ENCODE measurements at places on chromosomes 2 and 18.

DNA sequence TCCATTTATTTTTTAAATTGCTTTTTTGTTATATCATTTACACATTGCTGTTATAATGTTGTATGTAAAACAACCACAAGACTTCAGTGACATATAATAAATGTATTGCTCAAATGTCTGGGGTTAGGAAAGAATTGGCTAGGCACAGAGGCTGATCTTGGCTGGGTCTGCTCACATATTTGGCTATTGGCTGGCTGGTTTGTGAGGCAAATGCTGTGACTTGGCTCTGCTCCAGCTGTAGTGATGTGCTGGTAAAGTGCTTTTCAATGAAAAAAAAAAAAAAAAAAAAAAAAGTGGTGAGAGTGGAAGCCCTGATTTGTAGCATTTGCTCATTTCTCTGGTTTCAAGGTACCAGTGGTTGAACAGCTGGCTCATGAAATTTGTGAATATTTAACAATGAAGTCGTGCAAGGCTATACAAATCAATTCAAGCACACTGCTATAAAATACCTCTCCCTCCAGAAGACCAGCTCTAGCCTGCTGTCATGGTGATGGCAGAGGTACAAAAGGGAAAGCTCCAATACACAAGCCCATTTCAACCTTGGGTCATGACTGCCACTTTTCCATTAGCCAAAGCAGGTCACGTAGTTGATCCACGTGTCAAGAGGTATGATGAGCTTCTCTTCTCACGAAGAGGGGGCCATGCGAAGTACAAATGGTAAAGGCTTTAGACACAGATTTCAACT lies 43.7 kb upstream of the RIT2 start:
- no peak for DNase-seq

GRCh38 chr2:223995569-223995968 lies 38.3 kb downstream of the MRPL44 start:
- no peak for DNase-seq

DNA sequence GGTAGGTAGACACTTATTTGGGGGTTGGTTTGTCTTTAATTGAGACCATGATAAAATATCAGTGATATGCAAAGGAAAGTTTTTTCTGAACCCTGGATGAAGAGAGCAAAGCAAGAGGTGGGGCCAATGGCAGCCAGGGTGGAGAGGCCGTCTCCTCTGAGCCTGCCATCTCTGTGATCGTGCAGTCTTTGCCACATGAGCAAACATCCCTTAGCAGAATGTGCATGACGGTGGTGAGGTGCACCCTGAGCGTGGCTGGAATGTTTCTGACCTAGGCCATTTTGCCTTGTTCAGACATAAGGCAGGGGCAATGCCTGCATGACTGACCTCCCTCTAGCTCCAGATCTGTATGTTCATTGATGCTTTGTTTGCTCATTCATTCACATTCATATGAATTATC lies 6.0 kb downstream of the NCK2 start:
- DNase-seq: no peak

DNA sequence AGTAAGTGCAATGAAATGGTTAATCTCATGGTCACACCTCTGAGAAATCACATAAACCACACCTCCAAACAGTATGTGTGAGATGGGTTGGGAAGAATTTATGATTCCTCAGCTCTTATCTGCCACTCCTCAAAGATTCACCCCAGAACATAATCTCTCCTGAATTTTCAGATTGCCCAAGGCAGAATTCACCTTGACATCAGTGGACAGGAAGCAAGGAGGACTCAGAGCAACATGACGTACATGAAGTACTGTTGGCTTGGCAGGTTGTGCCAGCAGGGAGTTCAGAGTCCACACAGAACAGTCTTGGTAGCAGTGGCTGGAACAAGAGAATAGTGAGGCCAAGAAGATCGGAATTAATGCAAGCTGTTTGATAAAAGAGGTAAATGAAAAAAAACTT lies 31.7 kb upstream of the CYBRD1 start:
- DNase-seq: no peak

GRCh38 chr2:169107645-169108044 lies 38.3 kb downstream of the DHRS9 start:
- no peak for DNase-seq

DNA sequence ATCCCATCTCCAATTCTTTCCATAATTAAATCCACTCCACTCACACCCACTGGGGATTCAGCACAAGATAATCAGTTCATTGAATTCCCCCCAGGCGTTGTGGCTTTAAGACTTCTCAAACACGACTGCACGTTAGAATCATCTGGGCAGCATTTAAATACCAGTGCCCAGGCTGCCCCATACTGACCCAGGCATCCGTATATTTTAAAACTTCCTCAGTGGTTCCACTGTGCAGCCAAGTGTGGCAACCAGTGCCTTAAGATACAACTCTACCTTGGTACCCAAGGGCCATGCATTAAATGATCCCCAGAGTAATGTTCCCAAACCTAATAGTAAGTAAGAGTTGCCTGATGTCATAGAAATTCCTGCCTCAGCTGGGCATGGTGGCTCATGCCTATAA lies 54.3 kb upstream of the BZW1 start:
- DNase-seq: no peak

- no peak for DNase-seq
These were observed at the start of gene HTR2B for GRCh38 chr2:231124838-231125568. Gene HTR2B (minus strand): TSS chr2:231125042. CDS start chr2:231123764, 1,278 bp downstream.

DNA sequence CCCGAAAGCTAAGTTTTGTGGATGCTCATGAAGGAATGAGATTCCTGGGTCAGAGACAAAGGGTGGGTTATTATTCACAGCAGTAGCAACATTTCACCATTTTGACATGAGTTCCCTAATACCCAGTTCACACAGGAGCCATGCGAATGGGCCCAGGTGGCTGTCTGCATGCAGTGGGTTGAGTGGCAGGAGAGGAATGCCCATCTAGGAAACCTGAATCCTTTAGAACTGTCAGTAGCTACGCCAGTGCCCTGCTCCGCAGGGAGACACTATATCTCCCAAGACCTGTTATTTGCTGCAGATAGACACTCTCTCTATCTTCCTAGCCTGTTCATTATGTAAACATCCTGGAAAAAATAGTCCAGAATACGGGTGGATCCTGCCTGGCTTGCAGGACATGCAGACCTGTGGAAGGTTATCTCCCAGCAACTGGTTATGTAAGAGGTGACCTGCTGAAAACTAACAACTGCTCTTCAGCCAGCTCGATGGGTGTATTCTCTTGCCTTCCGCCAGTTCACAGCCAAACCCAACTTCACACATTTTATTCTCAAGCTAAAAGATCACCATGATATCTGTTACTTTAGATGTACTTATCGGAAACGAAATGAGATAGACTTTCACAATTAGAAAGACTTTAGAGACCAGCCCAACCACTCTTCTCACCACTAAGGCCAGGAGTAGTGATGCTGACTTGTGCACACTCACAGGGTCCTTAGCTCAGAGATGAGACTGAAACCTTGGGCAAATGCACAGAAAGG lies 59.1 kb downstream of the MBP start:
- no peak for DNase-seq

GRCh38 chr2:41865263-41865662 lies 182.6 kb upstream of the PKDCC start:
- DNase-seq: no peak

GRCh38 chr18:58253871-58254270 lies 209.8 kb downstream of the NEDD4L start:
- DNase-seq: no peak

GRCh38 chr18:261398-262073 lies 6.3 kb downstream of the THOC1 start:
- DNase-seq: no peak

DNA sequence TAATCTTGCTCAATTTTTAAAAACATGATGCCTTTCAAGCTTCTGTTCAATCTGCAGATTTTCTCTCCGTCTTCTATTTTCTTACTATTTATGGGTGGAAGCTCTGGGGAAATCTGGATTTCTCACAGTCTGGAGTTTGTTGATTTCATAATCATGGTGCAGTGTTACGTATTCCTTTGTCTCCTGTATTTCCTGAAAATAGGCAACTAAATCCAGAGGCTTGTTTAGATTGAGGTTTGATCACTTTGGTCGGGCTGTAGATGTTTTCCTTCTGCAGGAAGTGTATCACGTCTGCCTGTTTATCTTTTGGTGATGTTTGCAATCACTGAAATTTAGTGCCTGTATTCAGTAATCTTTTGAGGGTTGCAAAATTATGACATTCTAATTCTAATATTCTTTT lies 487.7 kb downstream of the LRRTM4 start:
- DNase-seq: no peak

- no peak for DNase-seq
These were observed 10.3 kb downstream of the ITGA6 start for GRCh38 chr2:172437419-172438341.

GRCh38 chr2:1784087-1784486 lies 39.8 kb upstream of the PXDN start:
- no peak for DNase-seq

DNA sequence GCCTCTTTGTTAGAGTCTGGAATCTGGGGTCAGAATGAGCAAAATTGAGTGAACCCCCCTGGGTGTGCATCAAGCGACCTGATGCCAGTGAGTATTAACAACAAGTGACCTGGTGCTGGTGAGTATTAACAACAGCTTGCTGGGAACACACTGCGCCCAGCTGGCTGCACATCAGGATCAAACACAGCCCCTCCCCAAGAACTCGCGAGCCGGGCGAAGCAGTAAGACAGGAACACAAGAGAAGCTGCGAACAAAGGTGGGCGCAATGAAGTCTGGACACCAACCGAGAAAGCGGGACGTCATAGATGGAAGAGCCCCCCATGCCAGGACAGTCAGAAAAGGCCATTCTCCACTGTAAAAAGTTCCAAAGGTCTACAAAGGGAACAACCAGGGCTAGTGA lies 34.3 kb downstream of the CRACDL start:
- DNase-seq: no peak

DNA sequence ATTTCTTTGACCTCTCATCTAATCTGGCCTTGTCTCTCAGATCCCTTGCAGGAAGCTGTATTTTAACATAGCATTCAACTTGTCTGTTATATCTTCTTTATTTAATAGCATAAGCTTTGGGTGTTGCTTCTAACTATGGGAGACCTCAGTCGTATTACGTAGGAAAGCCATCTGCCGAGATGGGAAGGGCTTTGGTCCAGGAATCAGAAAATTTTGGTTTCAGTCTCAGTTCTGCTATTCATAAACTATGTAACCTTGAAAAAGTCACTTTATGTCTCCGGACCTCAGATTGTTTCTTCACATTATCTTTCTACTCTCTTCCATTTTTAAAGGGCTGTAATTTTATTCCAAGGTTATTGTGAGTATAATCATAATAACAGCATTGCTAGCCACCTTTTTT lies 297.7 kb downstream of the SATB2 start:
- DNase-seq: no peak

GRCh38 chr2:21773168-21773567 lies 649.4 kb downstream of the TDRD15 start:
- DNase-seq: no peak

- DNase-seq: no peak
These were observed 14.8 kb downstream of the ASB1 start for GRCh38 chr2:238441262-238442114.

GRCh38 chr2:12547566-12548170 lies 169.1 kb upstream of the TRIB2 start:
- peak; percentile 54 for DNase-seq

DNA sequence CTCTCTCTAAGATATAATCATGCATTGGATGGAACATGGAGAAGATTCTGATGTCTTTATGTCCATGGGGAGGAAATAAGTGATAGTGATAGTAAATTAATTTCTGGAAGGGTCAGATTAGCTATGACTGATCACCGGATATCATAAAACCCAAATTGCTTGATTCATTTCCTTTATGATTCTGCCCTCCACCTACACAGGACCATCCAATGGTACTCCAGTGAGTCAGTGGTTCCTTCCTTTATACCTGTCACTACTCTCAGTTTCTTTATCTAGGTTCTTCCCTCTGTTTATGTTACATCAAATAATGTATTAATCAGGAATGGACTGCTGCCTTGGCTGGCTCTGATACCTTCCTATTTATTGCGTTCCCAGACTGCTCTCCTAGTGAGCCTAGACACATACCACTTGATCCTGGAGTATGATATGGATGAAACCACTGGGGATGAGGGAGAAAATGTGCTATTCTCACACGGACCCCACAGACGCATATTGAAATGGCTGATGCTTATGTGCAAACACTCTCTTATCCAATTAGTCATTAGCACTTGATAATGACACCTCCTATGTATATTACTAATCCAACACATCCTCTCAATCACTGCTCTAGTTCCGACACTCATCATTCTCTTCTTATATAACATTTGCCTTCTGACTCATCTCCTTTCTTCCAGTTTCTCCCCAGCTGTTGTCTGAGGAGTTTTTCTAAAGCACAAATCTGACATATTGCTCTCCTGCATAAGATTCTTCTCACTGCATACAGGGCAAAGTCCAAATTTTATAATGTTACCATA lies 315.6 kb downstream of the INSIG2 start:
- DNase-seq: no peak

DNA sequence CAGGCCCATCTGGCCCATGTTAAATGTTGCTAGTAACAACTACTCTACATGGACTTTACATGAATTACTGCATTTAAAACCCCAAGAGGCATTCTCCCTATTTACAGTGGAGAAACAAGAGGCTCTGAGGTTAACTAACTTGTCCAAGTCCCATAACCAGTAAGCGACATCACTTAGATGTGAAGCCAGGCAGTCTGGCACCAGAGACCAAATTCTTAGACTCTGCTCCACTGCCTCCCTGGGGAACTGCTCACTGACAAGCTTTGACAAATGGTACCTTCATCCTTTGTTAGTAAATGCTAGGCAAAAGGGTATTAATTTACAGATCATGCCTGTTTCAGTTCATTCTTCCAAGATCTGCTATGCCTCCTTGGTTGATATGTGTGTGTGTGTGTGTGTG lies 124.8 kb downstream of the AFF3 start:
- DNase-seq: no peak

- no peak for DNase-seq
These were observed 44.1 kb upstream of the EPAS1 start for GRCh38 chr2:46252891-46253659.

GRCh38 chr2:120740765-120741524 lies 5.3 kb downstream of the GLI2 start:
- DNase-seq: peak; percentile 71

- DNase-seq: no peak
These were observed 222.9 kb downstream of the HNMT start for GRCh38 chr2:138187221-138187620.

- no peak for DNase-seq
These were observed 291.6 kb downstream of the TNS1 start for GRCh38 chr2:217711188-217711587.

GRCh38 chr18:22337306-22337705 lies 80.4 kb downstream of the CTAGE1 start:
- no peak for DNase-seq
